ENCODE measurements at places on chromosomes 2 and 18. TPM values are rescaled to one million over a fixed set of nuclear protein-coding genes. Genes with fewer than 3 reads are reported as not detected.

CDH19 gene
- polyA plus RNA-seq, result 1.3 TPM

DSG4 gene
- not detected for polyA plus RNA-seq

- DNase-seq, result no peak
Measured at GRCh38 chr18:2002151-2002550, 569.2 kb downstream of the METTL4 start.

DNA sequence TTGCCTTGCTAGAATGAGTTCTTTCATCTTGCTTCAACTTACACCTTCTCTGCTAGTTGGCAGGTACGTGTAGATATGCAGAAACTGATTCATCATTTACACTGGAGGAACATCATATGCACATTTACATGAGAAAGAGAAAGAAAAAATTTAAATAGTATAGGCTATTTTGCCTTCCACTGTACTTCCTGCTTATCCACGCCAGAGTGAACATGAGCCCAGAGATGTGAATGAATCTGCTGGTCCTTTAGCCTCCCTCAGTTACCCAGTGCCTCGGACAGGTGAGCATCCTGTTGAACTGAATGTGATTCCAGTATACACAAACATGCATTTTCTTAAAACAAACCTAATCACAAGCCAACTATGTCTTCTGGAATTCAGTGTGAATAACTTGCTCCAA, 83.6 kb downstream of the SESTD1 start:
- no peak for DNase-seq

GRCh38 chr18:79784071-79784913, 13.4 kb upstream of the KCNG2 start:
- no peak for DNase-seq

GRCh38 chr18:46097431-46097800, 680 bp downstream of the ATP5F1A start:
- DNase-seq, result no peak

- no peak for DNase-seq
Measured at GRCh38 chr18:62571648-62572047, 48.8 kb downstream of the ZCCHC2 start.

DNA sequence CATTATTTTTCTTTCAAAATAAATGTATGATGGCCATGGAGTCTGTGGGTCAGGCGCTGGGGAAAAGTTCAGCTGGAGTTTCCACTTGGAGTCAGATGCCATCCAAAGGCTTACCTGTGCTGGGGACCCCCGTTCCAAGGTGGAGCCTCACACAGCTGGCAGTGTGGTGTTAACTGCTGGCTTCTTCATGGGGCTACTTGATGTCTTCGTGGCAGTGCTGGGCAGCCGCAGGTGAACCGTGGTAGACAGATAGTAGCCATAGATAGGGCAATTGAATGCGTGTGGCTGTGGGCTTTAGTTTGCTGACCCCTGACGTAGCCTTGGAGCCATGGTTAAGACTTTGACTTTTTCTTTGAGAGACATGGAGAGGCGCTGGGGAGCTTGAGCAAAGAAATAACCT, 83.1 kb downstream of the HS6ST1 start:
- no peak for DNase-seq

DNA sequence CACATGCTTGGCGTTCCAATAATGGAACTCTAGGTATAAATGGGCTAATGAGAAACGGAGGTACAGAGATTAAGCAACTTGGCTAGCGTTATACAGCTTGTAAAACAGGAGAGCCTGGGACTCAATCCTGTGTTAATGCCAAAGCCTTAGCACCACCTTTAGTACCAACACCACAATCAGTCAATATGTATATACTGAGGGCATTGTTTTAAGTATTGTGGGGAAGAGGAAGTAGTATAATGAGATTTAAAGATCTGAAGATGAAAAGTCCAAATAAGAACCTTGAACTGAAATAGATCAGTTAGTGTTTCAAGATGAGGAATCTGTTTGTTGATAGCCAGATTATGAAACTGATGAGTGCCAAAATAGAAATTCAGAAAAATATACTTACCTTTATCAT, 8.1 kb downstream of the MARS2 start:
- DNase-seq, result no peak

GRCh38 chr18:34038086-34038485, 186.6 kb downstream of the NOL4 start:
- no peak for DNase-seq

GRCh38 chr2:117994729-117995128, 19.1 kb downstream of the CCDC93 start:
- DNase-seq, result no peak

DNA sequence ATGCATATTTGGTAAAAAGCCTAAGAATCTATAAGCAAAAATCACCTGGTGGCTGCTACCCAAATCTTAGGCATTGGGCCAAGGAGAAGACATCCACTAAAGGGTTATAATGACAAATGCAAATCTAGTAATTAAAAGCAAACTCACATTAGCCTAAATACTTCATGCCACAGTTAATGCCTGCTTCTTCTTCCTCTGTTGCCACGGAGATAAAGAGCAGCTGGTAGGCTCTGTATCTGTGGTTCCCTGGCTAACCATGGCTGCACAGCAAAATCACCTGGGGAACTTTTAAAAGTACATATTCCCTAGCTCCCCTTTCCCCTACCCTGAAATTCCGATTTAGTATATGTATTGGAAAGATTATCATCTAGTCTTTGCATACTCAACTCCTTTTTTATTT, 114.3 kb downstream of the LNPK start:
- DNase-seq, result no peak

DNA sequence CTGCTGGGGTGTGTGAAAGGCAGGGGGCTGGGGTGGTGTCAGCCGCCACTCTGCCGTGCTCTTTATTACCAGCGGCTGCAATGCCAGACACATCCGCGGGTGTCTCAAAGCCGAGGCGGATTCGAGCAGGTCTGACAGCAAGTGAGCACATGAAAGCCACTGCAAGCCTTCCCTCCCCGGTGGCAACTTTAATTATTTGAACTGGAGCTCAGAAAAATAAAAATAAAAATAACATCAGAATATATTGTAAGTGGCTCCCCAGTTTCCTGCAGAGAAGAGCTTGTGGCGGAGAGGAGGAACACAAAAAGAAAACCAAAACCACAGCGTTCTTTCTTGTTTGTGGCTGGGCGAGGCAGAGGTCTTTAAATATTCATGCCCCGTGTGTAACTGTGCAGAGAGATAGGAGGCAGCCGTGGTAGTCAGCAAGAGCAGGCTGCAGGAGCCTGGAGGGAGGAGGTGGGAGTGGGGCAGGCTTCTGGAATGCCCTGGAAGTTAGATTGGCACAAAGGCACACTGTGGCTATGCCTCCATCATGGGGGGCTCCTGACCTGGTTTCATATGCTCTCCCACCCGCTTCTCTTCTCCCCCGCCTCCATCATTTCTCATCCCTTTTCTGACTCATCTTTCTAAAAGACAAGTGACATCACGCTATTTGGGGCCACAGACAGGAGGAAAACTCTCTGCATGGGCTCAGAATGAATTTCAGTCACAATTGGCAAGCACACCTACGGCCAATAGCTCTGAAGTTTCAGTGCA, 199.8 kb downstream of the CLIP4 start:
- DNase-seq, result no peak

LRP1B gene
- 0.25 TPM for polyA plus RNA-seq

- no peak for DNase-seq
Measured at GRCh38 chr2:219861307-219861706, 233.9 kb downstream of the SLC4A3 start.

- DNase-seq, result no peak
Measured at GRCh38 chr2:200423541-200423940, 86.3 kb downstream of the KCTD18 start.

GRCh38 chr2:220682616-220683015, 889.5 kb downstream of the EPHA4 start:
- no peak for DNase-seq

- DNase-seq, result no peak
Measured at GRCh38 chr18:79497638-79498081, 101.9 kb downstream of the NFATC1 start.

- DNase-seq, result no peak
Measured at GRCh38 chr2:20165677-20166509, 59.0 kb downstream of the SDC1 start.

GRCh38 chr18:57885931-57886330, 82.8 kb upstream of the ATP8B1 start:
- DNase-seq, result no peak

SOX11 gene
- polyA plus RNA-seq, result not detected

DNA sequence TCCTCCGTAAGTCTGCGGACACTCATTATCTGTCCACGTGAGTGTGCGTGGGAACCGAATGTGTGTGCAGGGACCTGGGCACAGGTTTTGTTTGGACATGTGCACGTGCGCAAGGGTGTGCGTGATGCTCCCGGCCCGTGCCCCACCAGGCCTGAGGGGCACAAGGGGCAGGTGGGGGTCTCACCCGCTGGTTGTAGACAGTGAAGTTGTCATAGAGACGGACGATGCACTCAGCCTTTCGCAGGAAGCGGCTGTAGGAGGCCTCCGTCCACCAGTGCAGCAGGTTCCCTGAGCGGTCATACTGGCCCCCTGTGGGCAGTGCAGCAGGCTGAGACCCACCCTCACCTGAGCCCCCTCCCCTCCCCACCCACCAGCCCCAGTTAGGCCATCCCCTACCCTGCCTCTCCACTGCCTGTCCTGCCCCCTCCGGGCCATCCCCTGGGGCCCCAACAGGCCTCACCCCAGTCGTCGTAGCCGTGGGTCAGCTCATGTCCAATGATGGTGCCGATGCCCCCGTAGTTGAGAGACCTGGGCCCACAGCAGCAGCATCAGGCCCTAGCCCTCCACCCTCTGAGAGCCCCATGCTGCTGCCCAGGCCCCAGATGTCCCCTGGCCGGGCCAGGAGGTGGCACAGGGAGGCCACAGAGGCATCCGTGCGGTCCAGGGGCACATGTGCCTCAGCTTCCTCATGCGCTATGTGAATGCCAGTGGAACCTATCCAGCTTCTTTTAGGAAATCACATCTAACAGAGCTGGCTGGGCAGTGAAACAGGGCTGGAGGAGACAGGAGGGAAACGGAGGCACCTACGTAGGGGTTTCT, 6.1 kb downstream of the ECEL1 start:
- no peak for DNase-seq
